Endodermal cell (in vitro differentiated cells): ENCODE measurements at places on chromosomes 5 and 9. TPM values are rescaled to one million over a fixed set of nuclear protein-coding genes. Genes with fewer than 3 reads are reported as not detected.

Gene VAV2
- total RNA-seq = 18.4 to 32.8 TPM (median 29.8 TPM) in 3 replicates

GRCh38 chr9:16809912-16810610, 60.4 kb downstream of the BNC2 start:
- peaks cover 14% of the 10 kb centered on the region for H3K4me1 ChIP-seq
- H3K27ac ChIP-seq = no peak overlapping the region
- no peaks in the 10 kb centered on the region for H3K36me3 ChIP-seq
- peak; percentile 96 for DNase-seq

GRCh38 chr9:112898872-112899311, 8.2 kb upstream of the SLC46A2 start:
- DNase-seq = no peak
- H3K27ac ChIP-seq = no peak overlapping the region
- H3K4me1 ChIP-seq = no peaks in the 10 kb centered on the region
- peaks cover 15% of the 10 kb centered on the region for H3K27me3 ChIP-seq
- H3K4me3 ChIP-seq = no peak overlapping the region
- no peaks in the 10 kb centered on the region for H3K36me3 ChIP-seq

- no peaks in the 10 kb centered on the region for H3K27me3 ChIP-seq
- DNase-seq = no peak
- no peak overlapping the region for H3K27ac ChIP-seq
These were observed 87.9 kb upstream of the TRIO start for GRCh38 chr5:14054965-14055963.

- H3K36me3 ChIP-seq = no peaks in the 10 kb centered on the region
- no peaks in the 10 kb centered on the region for H3K27me3 ChIP-seq
- H3K4me1 ChIP-seq = peaks cover 7% of the 10 kb centered on the region
- no peak overlapping the region for H3K27ac ChIP-seq
- no peak for DNase-seq
These were observed 290.0 kb downstream of the ARRDC3 start for GRCh38 chr5:91092859-91093783.

GRCh38 chr9:70586476-70586875, 172.0 kb upstream of the KLF9 start:
- no peaks in the 10 kb centered on the region for H3K27me3 ChIP-seq
- DNase-seq = no peak
- no peaks in the 10 kb centered on the region for H3K36me3 ChIP-seq
- no peak overlapping the region for H3K4me3 ChIP-seq

DNA sequence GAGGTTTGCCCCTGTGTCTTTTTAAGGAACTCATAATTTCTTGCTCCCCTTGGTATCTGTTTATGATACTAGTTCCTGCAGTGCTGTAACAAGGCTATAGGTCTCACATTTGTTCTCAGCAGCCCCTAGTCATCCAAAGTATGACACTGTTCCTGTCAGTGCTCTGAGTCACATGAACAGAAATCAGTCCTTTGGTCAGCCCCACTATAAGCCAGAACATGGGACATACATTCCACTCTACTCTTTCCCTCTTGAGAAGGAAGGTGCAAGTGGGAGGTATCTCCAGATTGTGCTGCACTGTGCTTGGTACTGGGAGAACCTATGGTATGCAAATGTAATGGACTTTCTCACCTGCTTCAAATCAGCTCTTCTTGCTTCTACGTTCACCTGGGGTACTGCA, 87.0 kb downstream of the IARS1 start:
- peaks cover 40% of the 10 kb centered on the region for H3K36me3 ChIP-seq
- H3K4me3 ChIP-seq = no peak overlapping the region
- no peak for DNase-seq

Gene CCNO
- total RNA-seq = 9.1 and 9.7 TPM in 2 replicates

- peaks cover 15% of the 10 kb centered on the region for H3K4me1 ChIP-seq
- no peaks in the 10 kb centered on the region for H3K36me3 ChIP-seq
- H3K27me3 ChIP-seq = no peaks in the 10 kb centered on the region
- H3K4me3 ChIP-seq = no peak overlapping the region
- no peak overlapping the region for H3K27ac ChIP-seq
These were observed 9.1 kb downstream of the GFPT2 start for GRCh38 chr5:180343831-180344695.

GRCh38 chr9:10173561-10173960, 439.2 kb downstream of the PTPRD start:
- no peaks in the 10 kb centered on the region for H3K36me3 ChIP-seq
- no peak overlapping the region for H3K4me3 ChIP-seq
- DNase-seq = no peak
- H3K27ac ChIP-seq = no peak overlapping the region
- no peaks in the 10 kb centered on the region for H3K27me3 ChIP-seq

DNA sequence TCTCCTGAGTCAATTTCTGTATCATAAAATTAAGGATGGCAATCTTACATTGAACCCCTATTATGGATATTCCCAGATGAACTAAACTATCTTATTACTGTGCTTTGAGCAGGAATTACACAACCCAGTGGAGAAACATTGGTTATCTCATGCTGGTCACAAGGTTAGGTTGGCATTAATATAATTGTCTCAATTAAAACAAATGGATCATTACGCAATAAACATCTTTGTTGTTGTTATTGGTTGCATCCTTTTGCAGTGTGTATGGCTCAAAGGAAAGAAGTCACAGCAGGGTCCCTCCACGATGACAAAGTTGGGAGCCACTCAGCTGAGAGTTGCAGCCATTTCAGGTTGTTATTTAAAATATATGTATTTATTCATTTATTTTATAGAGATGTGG, 297.0 kb upstream of the KLF4 start:
- no peak for DNase-seq
- H3K4me3 ChIP-seq = no peak overlapping the region
- no peak overlapping the region for H3K27ac ChIP-seq
- no peaks in the 10 kb centered on the region for H3K36me3 ChIP-seq
- no peaks in the 10 kb centered on the region for H3K4me1 ChIP-seq

DNA sequence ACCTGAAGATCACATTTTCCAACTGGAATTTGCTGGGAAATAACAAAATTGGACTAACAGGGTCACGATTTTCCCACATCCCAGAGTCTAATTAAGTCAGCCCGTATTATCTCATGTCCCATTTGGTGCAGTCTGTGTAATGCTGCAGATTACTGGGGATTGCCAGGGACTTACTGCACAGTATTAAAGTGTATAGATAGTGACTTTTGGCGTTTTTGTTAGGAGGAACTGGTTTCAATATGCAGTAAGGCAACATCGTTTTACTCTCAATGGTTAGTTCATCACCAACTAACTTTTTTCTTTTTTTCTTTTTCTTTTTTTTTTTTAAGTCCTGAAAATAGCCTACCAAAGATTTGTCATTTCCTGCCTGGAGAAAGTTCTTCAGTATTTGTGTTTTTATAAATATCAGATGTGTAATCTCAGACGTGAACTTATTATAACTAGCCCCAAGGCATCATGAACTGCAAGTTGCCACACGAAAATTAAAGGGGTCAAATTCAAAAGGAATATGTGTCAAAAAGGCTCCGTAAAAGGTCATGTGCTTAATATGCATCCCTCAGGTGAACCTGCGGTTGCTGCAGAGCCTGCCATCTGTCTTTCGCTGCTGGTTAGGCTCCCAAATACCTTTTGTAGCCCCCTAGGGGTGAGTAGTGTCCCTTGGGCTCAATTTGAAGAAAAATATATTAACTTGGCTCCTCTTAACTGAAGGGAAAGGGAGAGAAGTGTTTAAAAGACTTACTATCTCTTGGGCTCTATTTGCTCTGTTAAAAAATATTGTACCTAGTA, 176.7 kb upstream of the ADAMTSL1 start:
- no peak overlapping the region for H3K4me3 ChIP-seq
- peak; percentile 72 for DNase-seq
- no peaks in the 10 kb centered on the region for H3K36me3 ChIP-seq
- H3K27me3 ChIP-seq = no peaks in the 10 kb centered on the region
- H3K27ac ChIP-seq = no peak overlapping the region

- no peak overlapping the region for H3K27ac ChIP-seq
- H3K4me3 ChIP-seq = no peak overlapping the region
- peaks cover 41% of the 10 kb centered on the region for H3K36me3 ChIP-seq
- H3K27me3 ChIP-seq = no peaks in the 10 kb centered on the region
- no peak for DNase-seq
- H3K4me1 ChIP-seq = peaks cover 7% of the 10 kb centered on the region
These were observed 4.2 kb upstream of the CEL start for GRCh38 chr9:133057553-133057952.

DNA sequence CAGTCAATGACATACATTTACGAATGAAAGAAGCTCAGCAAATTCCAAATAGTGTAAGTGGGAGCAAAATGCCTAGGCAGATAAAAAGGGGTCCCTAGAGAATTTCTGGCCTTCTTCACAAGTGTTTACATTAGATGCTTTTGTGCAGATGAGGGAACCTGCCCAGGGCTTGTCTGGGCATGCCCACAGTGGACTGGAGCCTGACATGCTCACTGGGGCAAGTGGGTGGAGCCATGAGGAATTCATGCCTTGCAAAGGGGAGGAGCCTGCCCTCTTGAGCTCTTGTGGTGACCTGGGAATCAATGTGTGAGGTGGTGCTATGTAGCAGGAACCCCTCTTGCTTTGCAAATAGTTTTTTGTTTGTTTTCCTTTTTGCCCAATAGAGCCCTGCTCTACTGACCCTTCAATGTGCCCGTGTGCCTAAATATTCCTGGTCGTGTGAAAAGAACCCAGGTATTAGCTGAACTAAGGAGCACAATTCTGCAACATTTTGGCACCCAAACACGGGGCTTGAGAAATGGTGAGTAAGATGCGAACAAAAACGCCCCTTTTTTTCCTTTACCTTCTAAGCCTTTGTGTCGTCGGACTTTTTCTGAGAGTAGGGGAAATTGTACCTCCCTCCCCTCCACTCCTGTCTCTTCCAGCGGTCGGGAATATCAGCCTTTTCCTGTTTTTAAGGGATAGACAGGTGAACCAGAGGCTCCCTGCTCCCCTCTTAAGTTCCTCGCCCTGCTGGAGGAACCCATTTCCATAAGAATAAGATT, 433.8 kb upstream of the CDH9 start:
- peak overlapping the region; percentile 85 for H3K4me3 ChIP-seq
- DNase-seq = peak; percentile 96
- peak overlapping the region; percentile 75 for H3K27ac ChIP-seq
- no peaks in the 10 kb centered on the region for H3K27me3 ChIP-seq
- peaks cover 29% of the 10 kb centered on the region for H3K36me3 ChIP-seq
- no peaks in the 10 kb centered on the region for H3K4me1 ChIP-seq

Gene PCDHB5
- total RNA-seq = 1.2 to 2.4 TPM (median 1.5 TPM) in 3 replicates

DNA sequence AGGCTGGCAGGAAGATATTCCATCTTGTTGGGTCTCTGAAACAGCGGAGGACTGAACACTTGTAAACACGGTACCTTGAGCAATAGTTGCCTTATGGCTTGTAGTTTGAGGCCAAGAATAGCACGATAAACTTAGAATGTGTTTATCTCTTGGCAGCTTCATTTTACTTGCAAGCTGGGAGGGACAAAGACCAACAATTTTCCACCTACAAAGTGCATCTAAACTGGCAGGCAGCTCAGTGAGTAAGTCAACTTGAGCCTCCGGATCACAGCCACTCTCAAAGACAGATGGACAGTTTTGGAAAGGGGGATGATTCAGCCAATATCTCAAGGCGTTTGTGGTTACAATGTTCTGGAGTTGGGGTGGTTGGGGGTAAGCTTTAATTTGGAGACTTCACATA, 652.6 kb downstream of the CETN3 start:
- no peak overlapping the region for H3K27ac ChIP-seq
- H3K27me3 ChIP-seq = no peaks in the 10 kb centered on the region
- DNase-seq = no peak
- no peak overlapping the region for H3K4me3 ChIP-seq
- H3K4me1 ChIP-seq = no peaks in the 10 kb centered on the region
- no peaks in the 10 kb centered on the region for H3K36me3 ChIP-seq

- H3K4me1 ChIP-seq = no peaks in the 10 kb centered on the region
- H3K27ac ChIP-seq = no peak overlapping the region
- H3K36me3 ChIP-seq = no peaks in the 10 kb centered on the region
- H3K27me3 ChIP-seq = peaks cover 5% of the 10 kb centered on the region
These were observed 4.1 kb downstream of the NFIL3 start for GRCh38 chr9:91419222-91420191.

DNA sequence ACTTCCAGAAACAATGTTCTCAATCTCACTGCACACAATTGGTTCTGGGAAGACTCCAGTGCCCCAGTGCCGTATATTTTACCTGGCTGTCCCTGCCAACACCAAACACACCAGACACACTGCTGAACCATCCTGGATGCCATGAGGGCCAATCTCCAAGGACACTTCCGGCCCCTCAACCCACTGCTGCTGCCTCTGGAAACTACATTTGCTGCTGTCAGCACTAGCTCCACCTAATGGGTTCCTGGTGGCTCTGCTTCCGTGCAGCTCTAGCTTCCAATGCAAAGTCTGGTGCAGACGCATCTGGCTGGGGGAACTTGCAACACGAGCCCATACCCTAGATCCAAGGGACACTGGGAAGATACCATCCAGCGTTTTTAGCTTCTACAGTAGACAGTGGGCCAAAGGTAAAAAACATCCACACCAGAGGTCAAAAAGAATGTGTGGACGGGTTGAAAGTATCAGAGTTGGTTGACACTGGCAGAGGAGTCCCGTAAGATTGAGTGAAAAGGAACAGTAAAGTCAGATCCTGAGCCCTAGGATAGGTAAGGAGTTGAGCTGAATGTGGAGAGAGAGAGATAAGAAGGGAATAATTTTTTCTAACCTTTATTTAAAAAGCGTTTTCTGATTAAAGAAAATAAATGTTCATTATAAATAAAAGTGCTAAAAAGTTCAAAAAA, 99.7 kb upstream of the KIF2A start:
- peaks cover 3% of the 10 kb centered on the region for H3K4me1 ChIP-seq
- H3K27me3 ChIP-seq = no peaks in the 10 kb centered on the region
- peak; percentile 83 for DNase-seq

DNA sequence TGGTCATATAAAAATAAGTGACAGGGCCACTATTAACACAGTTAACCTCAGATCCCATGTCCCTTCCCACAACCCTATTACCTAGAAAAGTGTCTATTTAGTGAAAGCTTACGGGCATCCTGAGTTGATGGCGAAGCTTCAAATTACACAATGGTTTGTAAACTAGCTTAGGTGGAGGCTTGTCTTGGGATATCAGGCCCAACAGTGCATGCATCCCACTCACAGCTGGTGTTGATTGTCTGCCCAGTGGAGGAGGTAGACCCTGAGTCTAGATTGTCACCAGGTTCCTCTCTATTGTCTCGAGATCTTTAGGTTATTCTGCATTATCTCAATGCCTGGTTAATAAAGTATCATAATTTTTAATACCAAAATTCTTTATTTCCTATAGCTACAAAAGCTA, 30.4 kb downstream of the PRELID2 start:
- H3K27ac ChIP-seq = no peak overlapping the region
- H3K4me1 ChIP-seq = peaks cover 8% of the 10 kb centered on the region
- H3K4me3 ChIP-seq = no peak overlapping the region

GRCh38 chr5:93717162-93717561, 24.2 kb downstream of the POU5F2 start:
- H3K27me3 ChIP-seq = peaks cover 9% of the 10 kb centered on the region
- no peak for DNase-seq
- H3K36me3 ChIP-seq = no peaks in the 10 kb centered on the region
- H3K4me3 ChIP-seq = no peak overlapping the region
- H3K27ac ChIP-seq = no peak overlapping the region
- H3K4me1 ChIP-seq = peaks cover 4% of the 10 kb centered on the region

Gene MCC
- 139 to 195 TPM (median 187 TPM) in 3 replicates for total RNA-seq

Gene SPATA31D3
- total RNA-seq = not detected in 3 replicates

Gene TYRP1
- 0.11 to 0.57 TPM in 2 of 3 replicates, not detected in the other for total RNA-seq

- no peak for DNase-seq
- no peaks in the 10 kb centered on the region for H3K27me3 ChIP-seq
- no peaks in the 10 kb centered on the region for H3K36me3 ChIP-seq
- H3K4me1 ChIP-seq = no peaks in the 10 kb centered on the region
- no peak overlapping the region for H3K4me3 ChIP-seq
These were observed 40.5 kb downstream of the OLFM1 start for GRCh38 chr9:135127718-135128670.
